Activated naive CD4-positive, alpha-beta T cell (primary cell): ENCODE measurements at places on chromosomes 11 and 22.

DNA sequence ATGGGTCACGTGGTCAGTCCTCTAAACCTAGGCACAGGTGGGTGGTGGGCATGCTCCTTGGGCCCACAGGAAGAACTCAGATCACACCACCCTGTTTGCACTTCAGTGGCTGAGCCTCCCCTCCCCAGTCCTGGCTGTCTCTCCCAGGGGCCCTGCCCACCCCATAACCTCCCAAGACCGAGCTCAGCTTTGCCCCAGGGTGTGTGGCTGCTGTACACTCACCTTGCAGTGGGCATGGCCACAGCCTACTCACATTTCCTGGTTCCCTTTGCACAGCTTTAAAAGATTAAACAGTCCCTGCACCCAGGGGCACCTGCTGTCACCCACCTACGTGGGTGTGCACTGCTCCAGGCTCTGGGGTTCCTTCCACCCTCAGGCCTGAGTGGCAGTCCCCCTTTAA is 13.8 kb downstream of the TRIOBP start:
- DNase-seq: no peak

DNA sequence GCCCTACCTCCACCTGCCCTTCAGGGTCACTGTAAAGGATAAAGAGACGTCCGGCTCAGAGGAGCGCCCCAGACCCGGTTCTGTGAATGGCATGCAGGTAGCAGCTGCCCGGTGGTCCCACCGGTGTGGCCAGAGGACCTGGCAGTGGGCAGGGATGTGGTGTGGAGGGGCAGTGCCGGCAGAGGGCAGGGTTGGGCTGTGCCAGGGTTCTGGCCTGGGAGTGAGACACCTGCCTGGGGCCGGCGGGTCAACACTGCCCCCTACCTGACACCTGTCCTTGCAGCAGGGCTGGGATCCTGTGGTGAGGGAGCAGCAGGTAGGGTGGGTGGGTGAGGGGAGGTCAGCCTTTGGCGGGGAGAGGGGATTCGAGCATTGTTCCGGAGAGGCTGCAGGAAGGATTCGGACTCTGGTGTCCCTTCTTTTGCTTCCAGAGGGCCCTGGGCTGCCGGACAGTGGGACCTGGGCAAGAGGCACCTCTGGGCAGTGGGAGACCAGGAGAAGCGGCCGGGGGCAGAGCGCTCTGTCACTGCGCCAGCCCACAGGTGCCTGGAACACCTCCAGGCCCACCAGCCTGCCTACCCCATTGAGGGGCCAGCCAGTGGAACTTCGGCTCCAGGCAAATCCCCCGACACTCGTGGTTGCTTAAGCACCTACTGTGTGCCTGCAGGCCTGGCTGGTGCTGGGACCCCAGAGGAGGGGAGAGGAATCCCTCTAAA is 1.6 kb upstream of the PHLDA2 start:
- DNase-seq: no peak

GRCh38 chr22:25012741-25013143 is 60.2 kb downstream of the KIAA1671 start:
- DNase-seq: no peak

DNA sequence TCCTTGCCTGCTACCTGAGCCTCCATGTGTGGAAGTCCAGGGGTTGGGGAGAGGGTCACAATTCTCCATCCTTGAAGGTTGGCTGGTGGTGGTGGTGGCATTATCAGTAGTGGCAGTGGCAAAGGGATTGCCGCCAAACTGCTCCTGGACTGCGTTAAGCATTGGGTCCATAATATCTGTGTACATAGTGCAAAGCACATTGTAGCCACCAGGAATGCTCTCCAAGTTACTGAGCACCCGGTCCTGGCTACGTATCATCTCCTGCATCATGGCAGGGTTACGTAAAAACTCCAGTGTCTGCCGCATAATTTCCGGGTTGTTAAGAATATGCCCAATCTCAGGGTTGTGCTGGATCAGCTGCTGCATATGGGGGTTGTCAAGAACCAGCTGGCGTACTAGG is 1.2 kb downstream of the UBQLN3 start:
- no peak for DNase-seq

DNA sequence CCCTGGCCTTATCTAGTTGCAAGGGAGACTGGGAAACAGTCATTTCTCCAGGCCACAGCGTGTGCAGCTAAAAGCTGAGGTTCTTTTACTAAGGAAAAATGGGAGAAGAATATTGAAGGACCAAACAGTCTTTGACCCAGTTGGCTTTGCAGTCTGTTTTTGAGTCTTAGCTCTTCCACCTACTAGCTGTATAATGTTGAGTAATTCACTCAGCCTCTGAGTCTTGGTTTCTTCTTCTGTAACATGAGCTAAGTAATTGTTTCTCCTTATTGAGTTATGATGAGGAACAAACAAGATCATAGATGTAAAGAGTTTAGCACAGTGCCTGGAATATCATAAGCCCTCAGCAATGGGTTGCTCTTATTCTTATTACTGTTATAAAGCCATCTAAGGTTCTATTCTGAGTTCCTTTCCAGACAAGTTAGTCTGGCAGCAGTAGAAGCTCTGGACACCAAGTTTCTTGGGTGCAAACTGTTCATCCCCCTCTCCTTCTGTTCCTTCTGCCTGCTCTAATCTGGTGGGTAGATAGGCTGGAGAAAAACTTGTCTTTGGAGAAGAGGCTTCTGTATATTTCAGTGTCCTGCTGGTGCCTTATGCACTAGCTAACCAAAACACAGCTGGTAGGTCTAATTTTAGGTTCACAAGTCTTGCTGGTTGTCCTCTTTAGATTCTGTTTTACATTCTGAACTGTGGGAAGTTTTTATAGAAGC is 13.5 kb downstream of the TRIM44 start:
- DNase-seq: no peak

DNA sequence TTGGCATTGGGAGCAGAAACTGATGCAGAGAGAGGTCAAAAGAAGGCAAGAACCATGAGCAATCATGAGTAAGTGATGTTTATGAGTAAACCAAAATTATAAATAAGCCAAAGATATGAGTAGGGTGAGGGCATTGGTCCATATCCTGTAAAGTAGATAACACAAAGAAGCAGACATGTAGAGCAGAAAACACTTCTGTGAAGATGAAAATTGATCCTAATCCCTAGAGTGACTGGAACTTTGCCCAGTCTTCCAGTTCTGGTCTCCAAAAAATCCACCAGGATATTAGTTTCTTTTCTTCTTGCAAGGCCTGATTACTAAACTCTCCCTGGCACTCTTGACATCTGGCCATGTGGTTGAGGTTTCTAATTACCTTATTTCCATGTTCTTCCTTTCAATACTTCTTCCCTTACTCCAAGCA is 13.7 kb upstream of the DRD2 start:
- no peak for DNase-seq

GRCh38 chr11:78977009-78977408 is 402.3 kb upstream of the NARS2 start:
- no peak for DNase-seq

GRCh38 chr22:47043835-47044721 is 281.6 kb downstream of the TBC1D22A start:
- no peak for DNase-seq

- DNase-seq: no peak
Observed at GRCh38 chr11:62919476-62919875, 1.7 kb downstream of the CHRM1 start.

DNA sequence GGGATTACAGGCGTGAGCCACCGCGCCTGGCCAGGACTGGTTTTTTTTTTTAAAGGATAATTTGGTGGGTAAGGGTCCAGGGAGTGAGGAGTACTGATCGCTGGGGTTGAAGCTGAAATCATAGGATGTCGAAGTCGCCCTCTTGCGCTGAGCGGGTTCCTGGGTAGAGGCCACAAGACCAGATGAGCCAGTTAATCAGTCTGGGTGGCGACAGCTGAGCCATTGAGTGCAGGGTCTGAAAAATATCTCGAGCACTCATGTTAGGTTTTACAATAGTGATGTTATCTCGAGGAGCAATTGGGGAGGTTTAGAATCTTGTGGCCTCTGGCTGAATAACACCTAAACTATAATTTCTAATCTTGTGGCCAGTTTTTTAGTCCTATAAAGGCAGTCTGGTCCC is 7.8 kb downstream of the APOL5 start:
- DNase-seq: no peak

DNA sequence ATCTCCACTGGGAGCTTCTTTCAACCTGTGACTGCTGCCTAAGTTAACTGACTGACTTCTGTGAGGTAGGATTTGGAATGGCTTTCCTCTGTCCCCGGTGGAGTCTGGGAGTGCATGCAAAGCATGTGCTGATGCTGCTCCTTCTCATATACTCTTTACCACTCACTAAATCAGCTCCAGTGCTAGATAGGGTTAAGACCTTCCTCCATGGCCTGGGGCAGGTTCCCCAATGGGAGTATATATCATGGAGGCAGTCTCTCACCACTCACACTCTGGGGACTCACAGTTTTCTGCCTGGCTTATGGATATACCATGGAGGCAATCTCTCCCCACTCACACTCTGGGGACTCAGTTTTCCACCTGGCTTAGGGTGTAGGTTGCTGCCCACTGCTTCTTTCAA is 10.1 kb upstream of the FANCF start:
- no peak for DNase-seq

DNA sequence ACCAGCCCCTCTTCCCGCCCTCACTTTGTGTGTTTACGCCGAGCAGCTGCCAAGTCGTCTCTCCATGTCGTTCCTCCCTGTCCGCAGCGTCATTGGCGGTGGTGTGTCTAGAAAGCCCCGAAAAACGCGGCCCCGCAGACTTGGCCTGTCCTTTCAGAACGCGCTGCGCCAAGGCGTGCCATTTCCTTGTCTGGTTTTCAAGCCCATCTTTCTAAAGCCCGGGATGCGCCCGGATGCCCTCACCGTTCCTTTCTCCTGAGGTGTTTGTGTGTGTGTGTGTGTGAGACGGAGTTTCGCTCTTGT is 557 bp downstream of the MOV10L1 start:
- no peak for DNase-seq

GRCh38 chr22:50141891-50142363 is 28.6 kb upstream of the PANX2 start:
- no peak for DNase-seq

- no peak for DNase-seq
Observed at GRCh38 chr11:121714351-121714750, 261.6 kb upstream of the SORL1-AS1 start.

- no peak for DNase-seq
Observed at GRCh38 chr11:119858288-119858687, 129.3 kb upstream of the NECTIN1 start.

DNA sequence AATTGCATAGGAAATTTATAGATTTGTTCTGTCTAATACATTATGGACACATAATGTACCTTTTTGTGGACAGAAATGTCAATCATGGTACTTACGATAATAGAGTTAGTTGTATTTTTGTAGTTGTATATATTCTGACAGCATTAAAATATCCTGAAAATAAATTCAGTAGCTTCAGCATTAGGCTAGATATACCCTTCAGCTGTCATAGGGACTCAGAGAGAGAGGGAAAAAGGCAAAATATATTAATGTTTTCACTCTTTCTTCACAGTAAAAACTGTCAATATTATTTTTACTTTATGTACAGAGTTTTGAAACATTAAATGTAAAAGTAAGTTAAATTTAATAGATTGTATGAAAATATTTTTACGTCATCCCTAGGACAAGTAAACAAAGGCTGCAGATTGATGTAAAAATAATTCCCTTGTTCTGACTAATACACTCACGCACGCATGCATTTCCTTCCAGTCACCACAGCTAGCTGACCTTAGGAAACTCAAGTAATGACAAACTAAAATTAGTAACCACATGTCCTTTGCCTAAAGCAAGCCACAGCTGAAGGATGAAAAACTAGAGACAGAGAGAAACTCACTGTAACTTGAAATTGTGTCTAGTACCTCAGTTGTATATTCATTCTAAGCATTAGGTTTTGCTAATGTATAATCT is 104.7 kb upstream of the CARD18 start:
- DNase-seq: no peak

- no peak for DNase-seq
Observed at GRCh38 chr11:312092-312816, 1.6 kb upstream of the IFITM1 start.

GRCh38 chr11:85752890-85753581 is 57.9 kb downstream of the SYTL2 start:
- DNase-seq: peak; percentile 22

- DNase-seq: no peak
Observed at GRCh38 chr11:129701706-129702105, 113.9 kb upstream of the TMEM45B start.

DNA sequence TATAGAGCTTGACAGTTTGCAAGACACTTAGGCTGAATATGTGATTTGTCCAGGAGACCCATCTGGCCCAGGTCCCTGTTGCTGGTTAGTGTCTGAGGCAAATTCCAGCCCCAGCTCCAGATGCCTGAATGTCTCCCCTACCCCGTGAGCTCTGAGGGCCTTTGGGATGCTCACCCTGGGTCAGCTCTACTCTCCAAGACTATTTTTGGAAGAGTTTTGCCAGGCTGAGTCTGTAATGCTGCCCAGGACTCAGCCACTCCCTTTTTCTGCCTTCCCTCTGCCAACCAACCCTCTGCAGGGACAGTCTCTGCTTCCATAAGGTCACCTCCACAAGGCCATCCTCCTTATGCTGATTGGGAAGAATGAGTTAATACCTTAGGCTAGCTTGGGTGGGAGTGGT is 66.3 kb downstream of the CABIN1 start:
- no peak for DNase-seq
